IMR-90 (cell line): ENCODE measurements at places on chromosomes 5 and 9. TPM values are rescaled to one million over a fixed set of nuclear protein-coding genes. Genes with fewer than 3 reads are reported as not detected.
A peak's percentile ranks its signal among the peaks of the same experiment; 100 is the strongest.

The TMEM171 gene
- total RNA-seq, result 3.0 and 3.3 TPM in 2 replicates

The AJM1 gene
- 0.18 and 0.28 TPM in 2 replicates for total RNA-seq

The CDX1 gene
- total RNA-seq, result 0.18 TPM in 1 of 2 replicates, not detected in the other

The PCDHB2 gene
- total RNA-seq, result 0.36 and 0.56 TPM in 2 replicates

The ESM1 gene
- 8.9 and 10.2 TPM in 2 replicates for total RNA-seq

The RNF145 gene
- 50.0 and 68.0 TPM in 2 replicates for total RNA-seq

GRCh38 chr5:135921388-135921787, 25.7 kb upstream of the IL9 start:
- peak; percentile 27 for DNase-seq

DNA sequence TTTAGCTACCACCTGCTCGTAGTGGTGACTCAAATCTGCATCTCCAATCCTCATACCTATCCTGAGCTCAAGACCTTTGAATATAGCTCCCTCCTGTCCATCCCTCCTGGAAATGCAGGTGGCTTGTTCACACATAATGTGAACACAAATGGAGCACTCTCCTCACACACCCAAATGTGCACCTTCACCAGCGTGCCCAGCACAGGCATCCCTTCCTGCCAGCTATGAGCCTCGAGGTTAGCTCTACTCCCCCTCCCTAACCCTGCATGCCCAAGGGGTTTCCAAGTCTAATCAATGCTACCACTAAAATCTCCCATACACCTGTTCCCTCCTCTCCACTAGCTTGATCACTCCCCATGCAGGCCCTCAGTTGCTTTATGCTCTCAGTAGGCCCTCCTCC, 2.2 kb upstream of the TGFBI start:
- no peak for DNase-seq

GRCh38 chr5:61609840-61610677, 278.0 kb downstream of the ZSWIM6 start:
- DNase-seq, result no peak

DNA sequence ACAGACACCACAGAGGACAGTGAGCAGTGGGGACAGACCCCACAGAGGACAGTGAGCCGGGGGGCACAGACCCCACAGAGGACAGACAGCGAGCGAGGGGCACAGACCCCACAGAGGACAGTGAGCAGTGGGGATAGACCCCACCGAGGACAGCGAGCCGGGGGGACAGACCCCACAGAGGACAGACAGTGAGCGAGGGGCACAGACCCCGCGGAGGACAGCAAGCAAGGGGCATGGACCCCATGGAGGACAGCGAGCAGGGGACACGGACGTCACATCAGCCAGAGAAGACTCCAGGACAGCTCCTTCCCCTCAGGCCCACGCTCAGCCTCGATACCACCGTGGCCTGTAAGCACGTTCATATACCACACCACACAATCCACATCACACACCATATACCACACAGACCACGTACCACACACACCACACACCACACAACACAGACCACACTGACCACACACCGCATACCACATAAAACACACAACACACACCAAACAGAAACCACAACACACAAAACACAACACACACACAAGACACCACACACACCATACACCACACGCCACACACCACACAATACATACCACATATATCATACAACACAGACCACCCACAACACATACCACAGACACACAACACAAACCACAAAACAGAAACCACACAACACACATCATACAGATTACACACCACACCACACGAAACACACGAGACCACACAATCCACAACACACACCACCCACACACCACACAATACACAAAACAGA, 5.2 kb upstream of the ZDHHC11 start:
- no peak for DNase-seq

GRCh38 chr9:89478821-89479668, 18.9 kb downstream of the SEMA4D start:
- DNase-seq, result no peak

GRCh38 chr9:22343218-22343611, 103.4 kb upstream of the DMRTA1 start:
- DNase-seq, result no peak

GRCh38 chr9:129835860-129836223, 584 bp downstream of the USP20 start:
- DNase-seq, result peak; percentile 40

- DNase-seq, result no peak
These were observed 79.0 kb downstream of the PDE4D start for GRCh38 chr5:59814537-59814872.
